Omental fat pad (tissue), 4 donors: ENCODE measurements at places on chromosomes 7 and 10.

GRCh38 chr7:133419041-133419440 lies 166.2 kb downstream of the EXOC4 start:
- DNase-seq, result no peak

DNA sequence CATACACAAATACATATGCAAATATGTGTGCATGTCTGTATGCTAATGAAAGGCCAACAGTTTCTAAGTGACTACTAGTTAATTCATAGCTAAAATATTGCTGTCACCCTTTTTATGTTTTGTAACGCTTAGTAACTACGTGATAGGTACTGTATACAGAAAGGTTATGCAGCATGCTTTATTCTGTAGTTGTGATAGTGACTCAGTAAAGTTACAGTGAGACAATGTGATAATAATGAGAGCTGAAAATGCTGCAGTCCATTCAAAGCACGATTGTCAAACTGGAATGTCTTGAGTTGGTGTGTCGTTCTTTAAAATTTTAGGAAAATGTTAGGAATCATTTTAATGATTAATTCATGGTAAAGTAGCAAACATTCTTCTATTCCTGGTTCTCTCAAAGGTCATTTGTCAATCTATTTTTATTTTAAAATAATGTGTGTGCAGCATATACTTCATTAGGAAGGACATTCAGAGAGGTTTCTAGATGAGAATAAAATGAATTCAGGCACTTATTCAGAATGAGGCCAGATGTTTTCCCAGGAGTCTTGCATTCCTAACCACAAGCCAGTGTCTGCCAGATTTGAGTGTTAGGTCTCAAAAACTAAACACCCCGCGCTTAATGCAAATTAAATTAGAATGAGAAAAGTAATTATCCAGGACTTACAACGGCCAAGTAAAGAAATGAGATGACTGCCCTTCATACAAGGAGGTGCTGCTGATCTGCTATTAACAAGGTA lies 408.8 kb upstream of the FZD8 start:
- no peak for DNase-seq

DNA sequence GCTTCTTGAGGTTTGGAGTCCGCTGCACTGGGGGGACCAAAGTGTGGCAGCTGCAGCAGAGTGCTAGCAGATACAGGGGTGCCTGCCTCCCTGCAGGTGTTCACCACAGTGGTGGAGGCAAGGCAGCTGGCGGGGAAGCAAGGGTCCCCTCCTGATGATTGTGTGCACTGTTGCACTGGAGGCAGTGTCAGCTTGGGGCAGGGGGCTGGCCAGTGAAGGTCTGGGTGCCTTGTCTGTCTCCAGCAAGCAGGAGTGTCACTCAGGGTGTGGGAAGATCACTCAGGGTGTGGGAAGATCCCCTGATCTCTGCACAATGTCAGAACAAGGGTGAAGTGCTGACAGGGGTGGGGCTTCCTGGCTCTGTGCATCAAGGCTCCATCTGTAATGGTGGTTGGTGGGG lies 36.3 kb upstream of the PPP1R3A start:
- DNase-seq, result no peak

GRCh38 chr10:123103944-123104343 lies 31.8 kb upstream of the HMX3 start:
- no peak for DNase-seq

DNA sequence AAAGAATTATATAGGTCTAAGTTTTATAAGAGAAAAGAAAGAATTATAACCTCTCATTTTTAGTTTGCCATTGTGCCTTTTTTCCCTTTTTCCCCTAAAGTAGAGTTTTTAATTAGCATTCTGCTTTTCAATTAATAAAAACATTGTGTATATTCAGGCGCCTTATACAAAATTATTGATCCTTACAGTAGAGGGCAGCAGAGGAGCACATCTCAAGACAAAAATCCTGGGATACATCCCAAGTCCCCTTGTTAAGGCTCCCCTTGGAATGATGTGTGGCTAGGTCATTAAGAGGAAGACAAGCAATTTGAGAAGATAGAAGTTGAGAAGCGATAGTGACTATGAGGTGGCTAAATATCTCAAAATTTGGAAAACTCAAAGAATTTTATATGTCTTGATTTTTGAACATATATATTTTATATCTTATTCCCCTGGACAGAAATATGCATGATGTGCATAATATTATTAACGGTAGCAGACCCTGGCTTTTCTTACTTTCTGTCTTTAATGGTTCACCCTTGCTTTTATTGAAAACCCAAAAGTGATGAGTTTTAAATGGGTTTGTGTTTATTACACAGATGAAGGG lies 19.1 kb upstream of the TPK1 start:
- DNase-seq, result no peak

- no peak for DNase-seq
Observed at GRCh38 chr7:150368884-150369747, 494 bp downstream of the REPIN1 start.

DNA sequence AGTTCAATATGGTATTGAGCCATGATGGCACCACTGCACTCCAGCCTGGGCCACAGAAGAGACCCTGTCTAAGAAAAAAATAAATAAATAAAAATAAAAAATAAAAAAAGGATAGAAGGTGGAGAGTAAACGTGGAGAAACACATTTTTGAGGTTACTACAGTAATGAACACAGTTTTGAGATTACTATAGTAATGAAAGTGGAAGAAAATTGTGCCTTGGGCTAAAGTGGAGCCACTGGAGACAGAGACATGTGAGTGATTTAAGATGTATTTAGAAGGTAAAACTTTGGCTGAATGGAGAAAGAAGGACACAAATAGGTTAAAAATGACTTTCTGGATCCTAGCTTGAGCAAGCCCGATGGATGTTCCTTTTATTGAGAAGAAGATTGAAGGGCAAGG lies 76.8 kb downstream of the HGF start:
- DNase-seq, result no peak

GRCh38 chr7:51026341-51026740 lies 243.6 kb upstream of the GRB10 start:
- DNase-seq, result no peak

DNA sequence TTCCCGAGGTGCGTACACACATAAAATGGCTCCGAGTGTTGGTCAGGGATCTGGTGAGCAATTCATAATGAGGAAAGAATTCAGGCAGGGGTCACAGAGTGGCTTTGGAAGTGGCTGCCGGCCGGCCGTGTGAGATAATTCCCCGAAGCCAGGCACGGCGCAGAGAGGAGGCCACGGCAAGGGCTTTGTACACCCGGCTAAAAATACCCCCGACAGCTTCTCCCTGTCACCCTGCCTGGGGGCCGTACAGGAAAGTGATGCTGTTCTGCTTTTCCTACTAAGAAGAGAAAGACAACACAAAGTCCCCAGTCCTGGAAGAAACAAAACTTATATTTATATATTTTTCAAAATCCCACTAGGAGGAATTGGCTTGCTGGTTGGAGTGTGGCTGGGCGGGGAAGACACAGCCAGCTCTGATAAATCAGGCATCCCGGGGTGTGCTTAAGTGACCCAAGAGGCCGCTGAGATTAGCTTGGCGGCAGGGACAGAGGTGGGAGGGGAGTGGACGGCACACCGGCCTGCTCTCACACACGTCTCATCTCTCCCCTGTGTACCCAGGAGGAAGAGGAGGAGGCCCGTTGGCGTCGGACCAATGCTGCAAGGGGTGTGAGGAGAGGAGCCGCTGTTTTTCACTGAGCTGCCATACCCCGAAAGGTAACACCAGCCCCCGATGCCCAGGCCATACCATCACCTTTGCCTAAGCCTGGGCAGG lies 70.5 kb downstream of the ZMIZ1 start:
- DNase-seq, result no peak

GRCh38 chr10:119784340-119785067 lies 58.7 kb downstream of the INPP5F start:
- DNase-seq, result no peak

- DNase-seq, result no peak
Observed at GRCh38 chr7:16233517-16233916, 187.8 kb downstream of the CRPPA start.

- DNase-seq, result no peak
Observed at GRCh38 chr10:18582803-18583202, 68.6 kb downstream of the NSUN6 start.

DNA sequence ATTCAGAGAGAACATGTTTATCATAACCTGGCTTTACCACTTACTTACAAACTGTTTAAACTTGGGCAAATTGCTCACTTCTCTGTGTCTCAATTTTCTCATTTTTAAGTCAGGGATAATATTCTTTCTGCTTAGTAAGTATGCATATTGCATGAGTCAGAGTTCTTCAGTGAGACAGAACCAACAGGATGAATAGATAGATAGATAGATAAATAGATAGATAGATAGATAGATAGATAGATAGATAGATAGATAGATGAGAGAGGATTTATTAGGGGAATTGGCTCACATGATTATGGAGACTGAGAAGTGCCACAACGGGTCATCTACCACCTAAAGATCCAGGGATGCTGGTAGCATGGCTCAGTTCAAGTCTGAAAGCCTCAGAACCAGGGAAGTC lies 15.7 kb upstream of the SMIM30 start:
- DNase-seq, result no peak

- no peak for DNase-seq
Observed at GRCh38 chr10:7505196-7505595, 94.4 kb upstream of the SFMBT2 start.

- DNase-seq, result no peak
Observed at GRCh38 chr7:94769724-94770123, 113.8 kb upstream of the SGCE start.

GRCh38 chr10:110413903-110414547 lies 83.7 kb upstream of the DUSP5 start:
- DNase-seq, result no peak

- peak; percentile 72 for DNase-seq
Observed at GRCh38 chr7:39623047-39623731, at the start of gene RALA. RALA (plus strand) TSS chr7:39623572; CDS start chr7:39686668, 63,096 bp downstream.

- DNase-seq, result no peak
Observed at GRCh38 chr7:41886901-41887311, 184.0 kb upstream of the INHBA start.

- peak; percentile 27 for DNase-seq
Observed at GRCh38 chr7:73822319-73823173, 8.2 kb upstream of the CLDN4 start.

GRCh38 chr7:117347962-117348672 lies 25.3 kb upstream of the WNT2 start:
- no peak for DNase-seq

DNA sequence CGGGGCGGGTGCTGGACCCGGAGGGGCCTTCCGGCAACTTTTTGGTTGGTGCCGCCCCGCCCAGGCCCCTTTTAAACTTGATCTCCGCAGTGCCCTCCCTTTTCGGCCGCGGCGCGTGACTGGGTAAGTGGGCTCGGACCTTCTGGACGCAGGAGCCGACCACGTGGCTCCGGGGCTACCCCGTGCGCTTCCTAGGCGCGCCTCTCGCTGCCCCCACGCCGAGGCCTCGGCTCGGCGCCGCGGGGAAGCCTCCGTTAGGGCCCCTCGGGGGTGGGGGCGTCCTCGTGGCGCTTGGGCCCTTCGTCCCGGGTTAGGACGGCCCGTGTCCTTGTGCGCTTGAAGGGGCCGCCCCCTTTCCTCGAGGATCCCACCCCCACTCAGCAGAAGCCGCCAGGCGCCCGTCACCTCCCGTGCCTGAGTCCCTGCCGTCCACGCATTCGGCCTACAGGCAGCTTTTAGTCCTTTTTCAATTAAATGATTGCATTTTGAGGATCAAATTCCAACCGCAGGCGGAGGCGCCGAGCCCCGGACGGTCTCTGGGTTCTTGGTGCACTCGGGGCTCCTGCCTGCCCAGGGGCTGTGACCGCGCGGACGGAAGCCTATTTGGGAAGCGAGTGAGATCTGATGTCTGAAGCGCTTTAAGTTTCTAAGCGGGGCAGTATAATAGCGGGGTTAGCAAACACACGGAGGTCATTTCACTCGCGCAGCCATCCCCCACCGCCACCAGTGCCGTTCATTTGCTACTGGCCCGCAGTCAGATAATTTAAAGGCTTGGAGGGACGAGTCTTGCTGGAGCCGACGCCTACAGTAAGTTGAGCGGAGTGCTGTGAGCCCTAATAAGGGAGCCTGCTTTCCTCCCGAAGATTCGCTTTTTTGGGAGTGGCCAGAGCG lies 31.8 kb upstream of the TOMM7 start:
- peak; percentile 78 for DNase-seq

DNA sequence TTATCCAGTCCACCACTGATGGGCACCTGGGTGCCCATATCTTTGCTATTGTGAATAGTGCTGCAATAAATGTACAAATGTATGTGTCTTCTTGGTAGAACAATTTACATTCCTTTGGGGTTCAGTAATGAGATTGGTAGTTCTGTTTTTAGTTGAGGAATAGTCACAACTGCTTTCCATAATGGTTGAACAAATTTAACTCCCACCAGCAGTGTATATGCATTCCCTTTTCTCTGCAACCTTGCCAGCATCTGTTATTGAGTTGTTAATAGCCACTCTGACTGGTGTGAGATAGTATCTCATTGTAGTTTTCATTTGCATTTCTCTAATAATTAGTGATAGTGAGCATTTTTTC lies 27.8 kb downstream of the COA1 start:
- DNase-seq, result no peak

- no peak for DNase-seq
Observed at GRCh38 chr7:112399501-112399900, 50.8 kb upstream of the IFRD1 start.

GRCh38 chr10:84447701-84448400 lies 119.5 kb downstream of the CCSER2 start:
- no peak for DNase-seq

DNA sequence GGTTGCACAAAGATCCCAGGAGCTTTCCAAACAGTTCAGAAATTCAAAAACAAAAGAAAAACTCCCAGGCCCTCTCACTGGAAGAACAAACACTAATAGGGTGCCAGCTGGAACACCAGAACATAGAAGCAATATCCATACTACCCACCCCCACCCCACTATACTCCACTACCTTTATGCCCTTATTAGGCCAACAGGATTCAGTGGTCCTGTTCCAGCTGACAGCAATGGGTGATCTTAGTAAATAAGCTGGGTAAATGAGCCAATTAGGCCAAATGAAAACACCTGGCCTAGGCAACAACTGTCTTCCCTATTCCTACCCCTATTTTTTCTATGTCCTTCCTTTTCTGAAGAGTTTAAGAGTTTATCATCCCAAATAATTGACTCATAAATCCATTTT lies 11.7 kb downstream of the NOC3L start:
- DNase-seq, result no peak

DNA sequence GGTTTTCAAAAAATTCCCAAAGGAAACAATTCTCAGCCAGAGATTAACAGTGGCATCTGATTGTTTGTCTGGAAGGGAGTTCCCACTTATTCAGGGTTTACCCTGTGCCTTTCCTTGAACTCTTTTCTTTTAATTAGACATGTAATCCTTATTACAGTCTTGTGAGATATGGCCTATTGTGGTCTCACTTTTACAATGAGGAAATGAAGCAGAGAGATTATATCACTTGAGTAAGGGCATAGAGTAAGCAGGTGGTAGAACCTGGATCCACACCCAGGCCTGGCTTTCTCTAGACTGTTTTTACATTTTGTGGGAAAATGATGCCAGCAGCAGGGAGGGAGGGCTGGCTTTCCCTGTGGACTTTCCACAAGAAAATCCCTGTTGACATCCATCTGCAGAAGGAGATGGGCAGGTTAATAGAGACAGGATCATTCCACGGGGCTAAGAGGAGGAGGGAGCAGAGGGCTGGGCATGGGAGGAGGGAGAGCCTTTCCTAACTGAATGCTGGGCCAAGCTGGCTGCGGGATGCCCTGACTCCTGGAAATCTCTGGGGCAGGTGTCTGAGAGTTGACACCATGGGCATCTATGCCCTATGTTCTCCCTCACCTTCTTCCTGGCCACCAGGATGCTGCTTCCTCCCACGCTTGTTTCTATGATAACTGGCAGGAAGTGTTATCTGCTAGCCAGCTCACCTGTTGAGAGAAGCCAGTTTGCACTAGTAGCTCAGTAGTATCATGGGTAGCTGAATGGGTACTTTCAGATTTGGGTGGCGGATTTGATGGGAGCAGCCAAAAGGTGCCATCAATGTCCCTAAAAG lies 28.7 kb upstream of the ARHGAP22 start:
- no peak for DNase-seq
